ENCODE measurements at places on chromosomes 2 and 18.

- DNase-seq, result no peak
Observed at GRCh38 chr2:97726261-97727064, 13.1 kb downstream of the ZAP70 start.

DNA sequence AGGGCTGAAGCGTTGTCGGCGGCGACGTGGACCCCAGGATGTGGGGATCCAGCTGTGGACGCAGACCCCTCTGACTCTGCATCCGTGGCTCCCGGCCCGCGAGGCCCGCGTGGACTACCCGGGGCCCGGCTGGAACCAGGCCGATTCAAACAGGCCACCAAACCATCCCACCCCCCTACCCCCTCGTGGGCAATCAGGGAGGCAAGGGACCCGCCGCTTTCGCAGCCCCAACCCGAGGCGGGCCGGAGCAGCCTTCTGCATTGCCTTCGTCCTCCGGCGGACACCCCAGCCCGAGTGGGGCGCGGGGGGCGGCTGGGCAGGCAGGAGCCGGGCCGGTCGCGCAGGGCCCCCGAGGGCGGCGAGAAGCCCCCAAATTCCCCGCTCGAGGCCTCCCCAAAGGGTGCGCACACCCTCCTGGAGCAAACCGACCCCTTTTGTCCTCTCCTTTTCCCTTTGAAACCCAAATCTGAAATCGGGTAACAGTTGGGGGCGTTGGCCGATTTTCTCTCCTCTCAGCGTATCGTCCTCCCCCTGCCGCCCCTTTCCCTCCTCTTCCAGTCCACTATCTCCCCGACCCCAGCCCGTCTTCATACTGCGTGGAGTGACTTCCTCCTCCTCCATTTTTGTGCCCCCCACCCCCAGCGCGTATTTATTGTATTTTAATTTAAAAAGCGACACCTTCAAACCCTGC, 7.4 kb downstream of the SP9 start:
- no peak for DNase-seq

- DNase-seq, result peak; percentile 14
Observed at GRCh38 chr2:143623231-143623908, 494.2 kb downstream of the ARHGAP15 start.

- no peak for DNase-seq
Observed at GRCh38 chr18:58407263-58407648, 221.6 kb downstream of the ALPK2 start.

DNA sequence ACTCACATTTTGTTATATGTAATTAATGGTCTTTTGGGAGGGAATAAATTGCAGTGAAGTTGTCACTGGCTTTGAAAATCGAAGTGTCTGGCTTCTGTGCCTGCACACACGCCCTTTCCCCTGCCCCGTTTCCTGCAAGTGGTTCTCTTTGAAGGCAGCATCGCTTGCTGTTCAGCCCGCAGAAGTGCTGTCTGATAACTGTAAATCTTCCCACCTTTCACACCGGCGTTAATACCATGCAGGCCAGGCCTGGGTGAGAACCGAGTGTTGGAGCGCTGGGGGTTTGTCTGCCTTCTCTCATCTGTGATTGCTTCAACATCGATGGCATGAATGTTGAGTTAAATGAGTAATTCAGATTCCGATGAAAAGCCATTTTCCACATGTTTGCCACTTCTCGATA, 37.9 kb upstream of the RPL31 start:
- DNase-seq, result no peak

DNA sequence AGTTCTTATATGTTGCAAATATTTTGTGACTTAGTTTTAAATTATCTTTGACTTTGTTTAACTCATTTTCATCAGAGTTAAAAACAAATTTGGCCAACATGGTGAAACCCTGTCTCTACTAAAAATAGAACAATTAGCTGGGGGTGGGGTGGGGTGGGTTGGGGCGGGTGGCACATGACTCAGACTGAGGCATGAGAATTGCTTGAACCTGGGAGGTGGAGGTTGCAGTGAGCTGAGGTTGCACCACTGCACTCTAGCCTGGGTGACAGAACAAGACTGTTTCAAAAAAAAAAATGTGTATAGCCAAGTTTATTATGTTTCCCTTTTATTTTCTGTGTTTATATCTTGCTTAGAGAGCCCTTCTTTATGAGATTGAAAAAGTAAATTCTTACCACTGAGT, 14.2 kb upstream of the LIPG start:
- no peak for DNase-seq

DNA sequence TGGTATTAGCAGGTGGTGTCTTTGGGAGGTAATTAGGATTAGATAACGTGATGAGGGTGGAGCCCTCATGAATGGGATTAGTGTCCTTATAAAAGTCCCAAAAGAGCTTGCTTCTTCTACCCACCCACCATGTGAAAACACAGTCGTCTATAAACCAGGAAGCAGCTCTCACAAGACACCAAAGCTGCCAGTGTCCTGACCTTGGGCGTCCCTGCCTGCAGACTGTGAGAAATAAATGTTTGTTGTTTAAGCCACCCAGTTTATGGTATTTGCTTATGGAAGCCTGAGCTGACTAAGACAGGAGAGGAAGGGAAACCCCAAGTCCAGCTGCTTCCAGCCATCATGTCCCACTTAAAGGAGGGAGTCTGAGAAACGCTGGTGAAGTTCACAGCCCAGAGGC, 13.6 kb downstream of the ADI1 start:
- DNase-seq, result no peak

- no peak for DNase-seq
Observed at GRCh38 chr2:216214768-216215167, 105.6 kb downstream of the XRCC5 start.

DNA sequence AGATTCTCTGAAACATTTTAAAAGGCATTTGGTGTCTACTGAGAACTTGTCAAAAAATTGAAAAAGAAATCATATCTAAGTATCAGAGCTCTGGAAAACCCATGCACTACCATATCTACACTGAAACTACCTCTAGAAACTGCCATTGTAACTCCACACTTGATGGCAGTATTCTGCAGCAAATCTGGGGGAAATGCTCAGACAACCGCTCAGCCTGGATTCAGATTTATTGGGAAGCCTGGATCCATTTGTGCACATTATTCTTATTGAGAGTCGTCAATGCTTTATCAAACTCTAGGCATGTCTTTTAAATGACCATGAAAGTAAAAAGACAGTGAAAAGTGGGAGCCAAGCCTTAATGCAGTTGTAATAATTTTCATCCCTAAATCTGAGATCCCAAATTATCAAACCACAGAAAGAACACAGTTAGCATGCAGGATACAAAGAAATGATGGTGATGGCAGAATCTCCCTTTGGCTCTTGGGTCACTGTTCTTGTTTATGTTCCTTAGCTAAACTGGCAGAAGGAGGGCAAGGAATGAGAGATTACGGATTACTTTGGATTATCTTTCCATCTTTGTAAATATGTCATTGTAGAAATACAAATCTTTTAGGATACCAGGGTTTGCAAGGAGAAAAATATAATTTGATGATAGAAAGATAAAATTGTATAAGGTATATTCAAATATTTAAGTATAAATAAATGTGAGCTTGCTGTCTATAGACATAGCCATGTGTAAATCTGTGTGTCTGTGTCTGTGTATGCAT, 512.1 kb upstream of the SYT4 start:
- DNase-seq, result no peak

- DNase-seq, result no peak
Observed at GRCh38 chr18:7038330-7038851, 79.2 kb downstream of the LAMA1 start.

- DNase-seq, result no peak
Observed at GRCh38 chr2:3449936-3450335, 69.4 kb downstream of the ADI1 start.

DNA sequence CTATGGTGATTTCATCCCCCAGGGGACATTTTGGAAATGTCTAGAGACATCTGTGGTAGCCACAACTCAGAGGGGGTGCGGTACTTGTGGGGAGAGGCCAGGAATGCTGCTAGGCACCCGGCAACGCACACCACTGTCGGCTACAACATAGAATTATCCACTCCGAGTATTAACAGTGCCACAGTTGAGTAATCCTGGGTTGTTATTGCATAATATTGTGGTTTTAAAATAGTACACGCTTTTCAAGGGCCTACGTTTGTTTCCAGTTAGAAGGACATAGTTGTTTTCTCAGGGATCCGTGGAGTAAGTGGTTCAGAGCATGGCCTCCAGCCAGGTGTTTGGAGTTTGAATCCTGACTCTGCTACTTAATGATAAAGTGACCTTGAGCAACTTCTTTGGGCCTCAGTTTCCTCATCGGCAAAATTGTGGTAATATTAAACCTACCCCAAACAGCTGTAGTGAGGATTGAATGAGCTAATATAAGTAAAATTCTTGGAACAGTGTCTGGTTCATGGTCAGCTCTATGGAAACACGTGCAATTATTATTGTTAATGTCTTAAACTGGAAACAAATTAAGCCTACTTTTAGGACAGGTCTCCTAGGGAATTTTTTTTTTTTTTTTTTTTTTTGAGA, 24.5 kb downstream of the CYP27A1 start:
- DNase-seq, result peak; percentile 80

DNA sequence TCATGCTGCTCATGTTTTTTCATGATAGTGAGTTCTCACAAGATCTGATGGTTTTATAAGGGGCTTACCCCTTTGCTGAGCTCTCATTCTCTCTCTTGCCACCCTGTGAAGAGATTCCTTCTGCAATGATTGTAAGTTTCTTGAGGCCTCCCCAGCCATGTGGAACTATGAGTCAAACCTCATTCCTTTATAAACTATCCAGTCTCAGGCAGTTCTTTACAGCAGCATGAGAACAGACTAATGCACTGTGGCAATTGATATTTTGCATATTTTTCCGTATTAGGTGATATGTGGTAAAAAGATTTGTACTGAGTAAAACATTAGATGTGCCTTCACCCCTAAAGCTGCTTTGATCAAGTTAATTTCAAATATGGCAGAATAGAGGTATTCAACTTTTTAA, 48.8 kb downstream of the RAB27B start:
- no peak for DNase-seq

DNA sequence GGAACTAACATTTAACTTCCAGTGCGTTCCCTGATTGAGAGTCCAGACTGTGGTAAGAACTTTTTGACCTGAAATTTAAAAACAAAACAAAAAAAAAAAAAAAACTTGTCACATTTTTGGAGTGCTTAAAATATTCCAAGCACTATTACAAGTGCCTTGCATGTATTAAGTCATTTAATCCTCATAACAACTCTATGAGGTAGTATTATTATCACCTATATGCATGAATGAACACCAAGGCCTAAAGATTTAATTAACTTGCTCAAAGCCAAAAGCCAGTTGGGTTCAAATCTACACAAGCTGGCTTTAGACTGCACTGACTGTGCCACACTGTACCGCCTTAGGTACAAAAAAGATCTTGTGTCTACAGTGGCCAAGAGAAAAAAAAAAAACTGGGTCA, 35.2 kb downstream of the METTL4 start:
- DNase-seq, result no peak

DNA sequence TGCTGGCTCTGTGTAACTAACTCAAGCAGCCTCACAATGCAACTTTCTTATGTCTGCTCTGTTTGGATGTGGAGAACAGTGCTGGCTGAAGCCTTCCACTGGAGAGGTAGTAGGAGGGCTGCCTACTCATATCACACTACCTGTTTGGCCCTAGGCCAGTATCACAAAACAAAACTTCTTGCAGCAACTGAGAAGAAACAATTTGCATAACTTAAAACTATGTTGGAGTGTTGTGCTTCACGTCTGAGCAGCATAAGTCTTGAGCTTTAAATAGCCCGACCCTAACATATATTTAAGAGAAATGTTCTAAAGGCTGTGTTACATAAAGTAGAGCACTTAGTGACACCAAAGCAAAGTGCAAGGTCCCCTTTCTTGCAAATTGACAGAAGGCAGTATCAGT, 204.9 kb upstream of the ACVR2A start:
- DNase-seq, result no peak

DNA sequence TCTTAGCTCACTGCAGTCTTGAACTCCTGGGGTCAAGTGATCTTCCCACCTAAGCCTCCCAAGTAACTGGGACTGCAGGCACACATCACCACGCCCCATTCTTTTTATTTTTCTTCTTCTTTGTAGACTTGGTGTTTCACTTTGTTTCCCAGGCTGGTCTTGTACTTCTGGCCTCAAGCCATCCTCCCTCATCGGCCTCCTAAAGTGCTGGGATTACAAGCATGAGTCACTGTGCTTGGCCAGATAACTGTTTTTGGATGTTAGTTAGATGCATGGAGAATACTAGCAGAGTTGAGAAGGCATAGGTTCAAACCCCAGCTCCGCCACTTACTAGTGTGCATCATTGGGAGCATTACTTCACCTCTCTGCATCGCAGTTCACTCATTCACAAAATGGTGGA, 88.3 kb downstream of the TXNL1 start:
- no peak for DNase-seq

- DNase-seq, result no peak
Observed at GRCh38 chr2:178204977-178205376, 10.7 kb downstream of the OSBPL6 start.

DNA sequence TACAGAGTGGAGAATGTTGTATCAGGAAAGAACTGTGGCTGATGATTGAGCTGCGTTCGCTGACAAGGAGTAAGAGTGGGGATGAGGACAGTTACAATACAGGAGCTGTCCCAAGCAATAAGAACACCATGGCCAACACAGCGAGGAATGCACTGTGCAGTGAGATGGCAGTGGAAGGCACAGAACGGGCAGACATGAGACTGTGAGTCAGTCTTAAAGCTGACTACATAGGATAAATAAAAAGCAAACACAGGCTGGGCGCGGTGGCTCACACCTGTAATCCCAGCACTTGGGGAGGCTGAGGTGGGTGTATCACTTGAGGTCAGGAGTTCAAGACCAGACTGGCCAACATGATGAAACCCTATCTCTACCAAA, 89.8 kb downstream of the CABYR start:
- no peak for DNase-seq

DNA sequence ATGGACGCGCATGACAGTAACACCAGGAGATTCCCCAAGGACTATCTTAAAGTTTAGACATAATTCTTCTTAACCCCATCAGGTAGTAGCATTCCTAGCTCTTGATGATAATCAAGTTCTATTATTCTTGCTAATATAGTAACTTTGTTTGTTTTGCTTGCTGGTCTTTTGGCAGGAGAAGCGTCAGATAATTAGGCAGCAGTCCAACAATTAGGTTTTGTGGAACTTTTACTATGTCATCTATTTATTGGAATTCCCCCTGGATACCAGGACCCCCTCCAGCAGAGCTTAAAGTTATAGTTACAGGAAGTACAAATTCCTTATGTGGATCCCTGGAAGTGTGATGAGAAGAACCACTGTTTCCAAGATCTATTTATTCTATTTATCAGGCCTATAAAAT, 1138.0 kb upstream of the FAM98A start:
- DNase-seq, result no peak

- DNase-seq, result no peak
Observed at GRCh38 chr18:76750917-76751890, 71.2 kb upstream of the ZNF236 start.

GRCh38 chr18:69213842-69214241, 186.8 kb upstream of the DOK6 start:
- DNase-seq, result no peak
